ENCODE measurements at places on chromosomes 2 and 18. TPM values are rescaled to one million over a fixed set of nuclear protein-coding genes. Genes with fewer than 3 reads are reported as not detected.

- no peaks in the 10 kb centered on the region for H3K27me3 ChIP-seq
- no peak for DNase-seq
- no peaks in the 10 kb centered on the region for H3K36me3 ChIP-seq
- H3K27ac ChIP-seq = no peak overlapping the region
- H3K4me3 ChIP-seq = no peak overlapping the region
- no peaks in the 10 kb centered on the region for H3K4me1 ChIP-seq
Measured at GRCh38 chr2:57536535-57537231, 509.9 kb upstream of the VRK2 start.

DNA sequence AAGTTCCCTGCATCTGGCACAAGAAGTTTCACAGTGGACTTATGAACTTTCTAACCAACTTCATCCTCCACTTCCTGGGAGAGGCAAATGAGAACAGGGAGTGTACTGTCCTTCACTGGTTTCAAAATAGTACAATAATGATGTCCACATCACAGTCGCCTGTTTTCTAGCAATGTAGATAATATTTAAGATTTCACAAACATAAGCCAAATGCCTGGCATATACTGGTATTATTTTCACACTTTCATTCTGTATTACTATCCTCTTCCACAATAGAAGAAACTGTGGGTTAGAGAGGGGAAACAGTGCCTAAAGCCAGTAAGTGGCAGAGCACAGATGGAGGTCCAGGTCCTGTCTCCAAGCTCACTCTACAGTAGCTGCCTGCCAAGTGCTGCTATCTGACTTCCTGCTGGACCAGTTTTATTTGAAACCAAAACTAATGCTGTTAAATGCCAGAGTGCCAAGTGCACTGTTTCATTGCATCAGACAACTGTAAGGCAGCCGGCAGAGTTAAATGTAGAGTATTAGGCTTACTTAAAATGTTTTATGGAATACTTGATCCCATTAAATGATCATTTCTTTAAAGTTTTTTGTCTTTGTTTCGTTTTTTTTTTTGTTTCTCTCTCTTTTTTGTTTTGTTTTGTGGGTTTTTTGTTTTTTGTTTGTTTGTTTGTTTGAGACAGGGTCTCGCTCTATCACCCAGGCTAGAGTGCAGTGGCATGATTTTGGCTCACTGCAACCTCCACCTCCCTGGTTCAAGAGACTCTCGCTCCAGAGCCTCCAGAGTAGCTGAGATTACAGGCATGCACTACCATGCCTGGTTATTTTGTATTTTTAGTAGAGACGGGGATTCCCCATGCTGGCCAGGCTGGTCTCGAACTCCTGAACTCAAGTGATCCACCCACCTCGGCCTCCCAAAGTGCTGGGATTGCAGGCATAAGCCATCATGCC, 15.1 kb downstream of the COBLL1 start:
- H3K4me1 ChIP-seq = peaks cover 14% of the 10 kb centered on the region
- peak; percentile 42 for DNase-seq
- no peak overlapping the region for H3K27ac ChIP-seq
- H3K27me3 ChIP-seq = no peaks in the 10 kb centered on the region

DNA sequence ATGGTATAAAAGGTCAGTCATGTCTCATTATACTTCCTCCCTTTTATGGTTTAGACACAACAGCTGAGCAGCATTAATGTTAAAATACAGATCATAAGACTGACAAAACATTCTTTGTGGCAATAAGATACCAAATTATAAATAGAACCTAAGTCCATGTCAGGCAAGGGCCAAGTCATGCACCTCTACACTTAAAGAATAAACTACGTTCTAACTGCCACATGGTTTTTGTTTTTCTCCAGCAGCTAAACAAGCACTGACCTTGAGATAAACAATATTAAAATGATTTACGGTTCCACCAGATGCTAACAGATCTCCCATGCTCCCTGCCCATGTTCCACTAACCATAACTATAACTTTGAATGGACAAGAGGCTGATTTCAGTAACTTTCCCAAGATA, 368.6 kb upstream of the TFPI start:
- DNase-seq = no peak
- H3K36me3 ChIP-seq = no peaks in the 10 kb centered on the region
- no peak overlapping the region for H3K27ac ChIP-seq
- no peaks in the 10 kb centered on the region for H3K4me1 ChIP-seq

- H3K36me3 ChIP-seq = no peaks in the 10 kb centered on the region
- H3K27me3 ChIP-seq = no peaks in the 10 kb centered on the region
- DNase-seq = no peak
- no peaks in the 10 kb centered on the region for H3K4me1 ChIP-seq
Measured at GRCh38 chr18:32238635-32239268, 48.9 kb downstream of the MEP1B start.

- H3K27me3 ChIP-seq = no peaks in the 10 kb centered on the region
- peaks cover 8% of the 10 kb centered on the region for H3K36me3 ChIP-seq
- no peak for DNase-seq
- peaks cover 12% of the 10 kb centered on the region for H3K4me1 ChIP-seq
- H3K4me3 ChIP-seq = no peak overlapping the region
Measured at GRCh38 chr2:68813596-68813995, 57.6 kb downstream of the BMP10 start.

DNA sequence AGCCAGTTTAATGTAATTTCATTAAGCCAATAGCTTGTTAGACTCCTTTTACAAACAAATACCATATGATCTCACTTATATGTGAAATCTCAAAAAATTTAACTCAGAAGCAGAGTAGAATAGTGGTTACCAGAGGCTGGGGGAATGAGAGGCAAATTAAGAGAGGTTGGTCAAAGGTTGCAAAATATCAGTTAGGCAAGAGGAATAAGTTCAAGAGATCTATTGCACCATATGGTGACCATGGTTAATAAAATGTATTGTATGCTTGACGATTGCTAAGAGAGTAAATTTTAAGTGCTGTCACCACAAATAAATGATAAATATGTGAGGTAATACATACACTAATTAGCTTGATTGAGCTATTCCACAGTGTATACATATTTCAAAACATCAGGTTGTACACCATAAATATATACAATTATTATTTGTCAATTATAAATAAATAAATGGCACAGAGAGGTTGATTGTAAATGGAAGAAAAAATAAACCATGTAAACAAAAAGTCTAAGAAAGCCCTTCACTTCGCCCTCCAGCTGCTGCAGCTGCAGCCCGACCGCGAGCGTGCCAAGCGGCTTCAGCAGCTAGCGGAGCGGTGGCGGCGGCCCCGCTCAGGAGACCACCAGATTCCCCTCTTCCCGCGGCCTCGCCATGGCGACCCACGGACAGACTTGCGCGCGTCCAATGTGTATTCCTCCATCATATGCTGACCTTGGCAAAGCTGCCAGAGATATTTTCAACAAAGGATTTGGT, 23.0 kb upstream of the ACTR2 start:
- no peaks in the 10 kb centered on the region for H3K27me3 ChIP-seq
- no peak for DNase-seq
- no peaks in the 10 kb centered on the region for H3K36me3 ChIP-seq
- no peak overlapping the region for H3K27ac ChIP-seq
- no peaks in the 10 kb centered on the region for H3K4me1 ChIP-seq

SLC5A7 gene
- total RNA-seq = 1.9 TPM

CD302 gene
- total RNA-seq = 7.4 TPM

IGFBP5 gene
- total RNA-seq = 778 TPM

SIX3 gene
- total RNA-seq = not detected

Data from adrenal gland (tissue), 19 donors.